ENCODE measurements at places on chromosomes 3 and 15.

DNA sequence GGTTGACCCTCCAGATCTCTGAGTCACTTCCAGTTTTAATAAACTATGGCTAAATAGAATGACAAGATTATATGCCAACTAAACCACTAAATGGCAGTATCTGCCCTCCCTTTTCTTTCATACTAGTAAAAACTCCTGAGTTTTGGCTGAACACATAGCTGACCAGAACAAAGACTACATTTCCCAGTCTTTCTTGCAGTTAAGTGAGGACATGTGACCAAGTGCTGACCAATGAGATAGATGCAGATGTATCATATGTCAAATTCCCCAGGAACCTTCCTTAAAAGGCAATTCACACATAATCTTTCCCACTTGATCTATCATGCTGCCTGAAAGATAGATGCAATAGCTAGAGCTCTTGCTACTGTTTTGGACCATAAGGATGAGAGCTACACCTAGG lies 191.3 kb downstream of the SHOX2 start:
- no peak for DNase-seq

DNA sequence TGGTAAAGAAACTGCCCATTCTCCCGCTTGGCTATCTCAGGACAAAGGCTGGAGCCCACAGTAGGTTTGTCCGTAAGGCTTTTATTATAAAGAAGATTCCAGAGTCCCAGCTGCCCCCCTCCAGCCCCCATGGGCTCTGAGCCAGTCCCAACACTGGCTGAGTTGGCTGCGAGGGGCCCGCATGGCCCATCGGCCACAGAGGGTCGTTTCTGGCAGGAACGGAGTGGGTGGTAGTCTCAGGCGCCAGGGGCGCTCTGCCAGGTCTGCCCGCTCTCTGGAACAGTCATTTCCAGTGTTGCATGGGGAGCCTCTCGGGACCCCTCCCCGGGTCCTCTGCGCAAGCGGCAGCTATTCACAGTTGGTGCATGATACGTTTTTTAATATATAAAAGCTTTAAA lies 12.2 kb downstream of the H1-8 start:
- DNase-seq, result no peak

DNA sequence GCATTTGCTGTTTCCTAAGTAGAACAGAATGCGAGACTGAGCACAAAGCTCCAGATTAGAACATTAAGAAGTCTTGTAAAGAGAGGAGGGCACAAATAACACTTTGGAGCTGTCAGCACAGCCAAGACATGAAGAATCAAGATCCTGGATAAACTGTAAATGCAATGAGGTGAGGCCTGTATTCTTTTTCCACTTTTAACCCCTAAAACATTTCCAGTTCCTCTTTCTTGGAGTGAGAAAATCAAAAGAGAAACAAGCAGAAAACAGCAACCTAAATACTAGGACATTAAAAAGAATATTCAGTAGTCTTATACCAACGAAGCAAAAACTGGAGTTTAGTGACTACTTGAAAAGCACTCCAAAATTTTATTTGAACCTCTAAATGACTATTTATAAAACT lies 204.3 kb downstream of the ZBTB20 start:
- DNase-seq, result no peak

- no peak for DNase-seq
Measured at GRCh38 chr3:57689367-57690053, 3.4 kb downstream of the DENND6A start.

- DNase-seq, result no peak
Measured at GRCh38 chr3:129101370-129102138, 20.1 kb downstream of the RAB43 start.

DNA sequence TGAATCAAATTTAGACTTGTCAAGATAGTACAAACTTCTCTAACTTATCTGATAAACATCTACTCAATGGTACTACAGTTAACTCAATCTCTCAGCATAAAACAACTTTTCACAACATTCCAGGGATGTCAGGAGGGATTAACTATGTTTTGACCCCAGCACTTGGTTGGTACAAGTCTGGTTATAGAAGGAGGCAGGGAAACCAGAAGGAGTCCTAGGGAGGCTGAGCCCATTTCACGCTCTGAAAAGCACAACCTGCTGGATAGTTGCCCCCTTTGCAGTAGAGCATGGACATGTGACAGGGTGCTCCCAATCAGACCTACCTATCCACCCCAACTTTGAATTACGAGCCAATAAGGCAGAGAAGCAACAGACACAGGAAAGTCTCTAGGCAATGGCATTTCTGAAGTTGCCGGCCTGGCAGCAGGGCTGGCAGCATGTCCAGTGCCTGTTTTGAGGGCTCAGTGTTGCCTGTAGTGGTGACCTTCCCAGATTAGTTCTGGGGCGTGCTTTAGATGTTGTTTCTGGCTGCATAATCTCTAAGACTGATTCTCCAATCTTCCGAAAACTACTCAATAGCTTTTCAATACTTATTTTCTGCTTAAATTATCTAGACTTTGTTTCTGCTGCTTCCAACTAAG lies 8.2 kb downstream of the ANKUB1 start:
- DNase-seq, result no peak

- peak; percentile 47 for DNase-seq
Measured at GRCh38 chr3:12663401-12663935, 449 bp downstream of the RAF1 start.

GRCh38 chr3:171309906-171310359 lies 150.3 kb downstream of the TNIK start:
- DNase-seq, result no peak

GRCh38 chr3:62281726-62282125 lies 91.6 kb downstream of the FEZF2 start:
- no peak for DNase-seq

DNA sequence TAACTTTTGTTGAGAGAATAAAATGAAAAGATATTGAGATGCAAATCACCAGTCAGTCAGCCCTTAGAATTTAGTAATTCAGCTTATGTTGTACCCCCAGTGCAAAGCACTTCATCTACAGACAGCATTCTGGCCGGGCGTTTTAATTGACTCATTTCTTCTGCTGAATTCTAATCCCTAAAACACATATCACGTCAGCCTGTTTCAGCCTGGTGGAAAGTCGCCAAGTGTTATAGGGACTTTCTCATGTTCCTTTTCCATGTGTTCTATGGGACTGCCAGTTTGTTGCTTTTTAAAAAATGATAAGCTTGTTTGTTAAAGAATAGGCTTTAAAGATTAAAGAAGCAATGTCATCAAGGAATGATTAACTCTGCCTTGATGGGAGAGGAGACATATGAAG lies 169.7 kb upstream of the BFSP2 start:
- DNase-seq, result no peak

DNA sequence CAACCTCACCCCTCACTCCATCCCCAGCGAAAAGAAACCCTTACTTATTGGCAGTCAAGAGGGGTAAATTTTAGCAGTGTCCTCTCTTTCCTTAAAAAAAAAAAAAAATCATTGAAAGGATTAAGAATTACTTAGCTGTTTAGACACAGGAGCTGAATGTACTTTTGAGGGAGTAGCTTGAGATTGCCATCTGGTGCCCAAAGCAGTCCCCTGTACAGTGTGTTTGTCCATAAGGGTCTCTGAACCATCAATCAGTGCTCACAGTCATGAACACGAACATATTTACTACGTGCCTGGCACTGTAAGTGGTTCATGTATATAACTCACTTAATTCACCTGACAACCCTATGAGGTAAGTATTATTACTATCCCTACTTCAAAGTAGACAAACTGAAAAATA lies 463.5 kb downstream of the RAP2B start:
- no peak for DNase-seq

- DNase-seq, result no peak
Measured at GRCh38 chr3:9253327-9253726, 3.9 kb upstream of the SRGAP3 start.

GRCh38 chr3:50503504-50504342 lies at the start of gene CACNA2D2:
TSS of gene CACNA2D2 (minus strand) at chr3:50503634. CDS start at chr3:50503423, 211 bp downstream.
- DNase-seq, result peak; percentile 91

- DNase-seq, result peak; percentile 3
Measured at GRCh38 chr15:85412956-85413854, 32.8 kb downstream of the AKAP13 start.

DNA sequence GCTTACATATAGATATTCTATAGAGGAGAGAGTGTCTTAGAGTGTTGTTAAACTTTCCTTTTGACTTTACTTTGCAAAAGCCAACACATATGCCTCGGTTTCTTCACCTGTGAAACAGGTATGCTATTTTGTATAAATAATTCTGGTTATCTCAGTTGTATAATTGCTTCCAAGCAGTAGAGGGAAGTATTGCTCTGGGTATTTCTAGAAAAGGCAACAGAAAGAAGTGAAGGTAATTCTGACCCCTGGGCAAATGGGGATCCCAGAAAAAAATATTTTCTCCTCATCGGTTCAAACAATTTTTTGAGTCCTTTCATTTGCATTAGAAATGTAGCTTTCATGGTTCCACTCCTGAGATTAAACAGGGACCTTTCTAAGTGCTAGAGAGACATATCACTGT lies 216.5 kb upstream of the SEMA6D start:
- no peak for DNase-seq

- DNase-seq, result no peak
Measured at GRCh38 chr15:37097144-37097919, 3.0 kb downstream of the MEIS2 start.

DNA sequence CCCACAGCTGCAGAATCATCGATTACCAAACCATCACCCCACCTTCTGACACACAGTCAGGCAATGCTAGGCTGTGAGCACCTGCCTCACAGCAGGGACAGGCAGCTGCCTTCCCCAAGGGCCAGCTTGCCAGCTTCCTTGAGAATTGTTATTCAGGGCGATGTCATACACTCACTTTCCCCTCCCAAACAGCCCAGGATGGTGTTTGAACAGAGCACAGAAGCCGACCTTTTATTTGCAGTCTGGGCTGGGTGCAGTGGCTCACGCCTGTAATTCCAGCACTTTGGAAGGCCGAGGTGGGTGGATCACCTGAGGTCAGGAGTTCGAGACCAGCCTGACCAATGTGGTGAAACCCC lies 84.5 kb upstream of the HERC1 start:
- DNase-seq, result no peak

GRCh38 chr15:62979252-62979651 lies 63.3 kb upstream of the TPM1 start:
- no peak for DNase-seq

GRCh38 chr3:58991026-58991425 lies 58.8 kb downstream of the CFAP20DC start:
- no peak for DNase-seq

- DNase-seq, result no peak
Measured at GRCh38 chr3:63519426-63519825, 133.0 kb upstream of the SNTN start.

GRCh38 chr3:37096288-37096687 lies 78.1 kb downstream of the LRRFIP2 start:
- no peak for DNase-seq

DNA sequence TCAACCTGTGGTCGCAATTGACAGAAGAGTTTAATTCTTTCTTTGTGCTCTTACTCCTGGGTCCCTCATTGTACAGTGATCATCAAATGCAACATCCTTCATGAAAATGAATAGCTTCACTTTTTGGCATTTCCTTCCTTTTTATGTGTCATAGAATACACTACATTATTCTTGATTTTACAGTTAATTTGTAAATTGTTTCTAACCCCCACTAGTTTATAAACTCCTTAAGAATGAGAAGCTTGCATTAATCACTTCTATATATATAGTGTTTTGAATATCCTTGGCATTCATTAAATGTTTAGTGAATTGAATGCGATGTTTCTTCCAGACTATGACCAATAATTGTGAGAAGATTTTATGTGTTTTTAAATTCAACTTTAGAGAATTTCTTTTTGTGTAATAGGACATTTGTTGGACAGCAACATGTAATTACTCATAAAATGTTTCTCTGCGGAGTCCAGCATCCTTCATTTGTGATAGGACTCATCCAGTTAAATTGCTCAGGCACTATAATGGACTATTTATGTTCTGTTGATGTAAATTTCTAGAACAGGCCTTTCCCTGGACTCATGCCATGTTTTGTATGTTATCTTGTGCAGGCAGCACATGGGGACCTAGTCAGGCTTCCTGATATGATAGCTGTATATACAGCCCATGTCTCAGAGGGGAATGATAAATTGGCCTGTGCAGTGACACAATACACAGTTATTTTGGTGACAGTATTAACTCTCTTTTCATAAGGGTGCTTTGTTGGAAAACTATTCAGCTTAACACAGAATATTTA lies 51.3 kb downstream of the MBNL1 start:
- DNase-seq, result no peak

DNA sequence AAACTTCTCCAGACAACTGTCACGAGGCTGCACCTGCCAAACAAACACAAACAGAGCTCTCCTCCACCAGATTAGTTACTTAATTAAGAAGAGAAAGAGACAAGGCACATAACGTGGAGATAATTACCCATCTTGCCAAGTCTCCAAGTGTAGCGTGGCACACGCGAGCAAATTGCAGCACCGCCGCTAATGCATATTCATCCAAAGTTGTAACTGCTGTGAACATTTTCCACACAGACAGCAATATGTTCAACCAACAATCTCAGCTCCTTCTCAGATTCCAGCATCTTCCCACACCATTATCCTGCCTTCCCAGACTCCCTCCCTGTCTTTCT lies 309.6 kb upstream of the TLE3 start:
- no peak for DNase-seq

DNA sequence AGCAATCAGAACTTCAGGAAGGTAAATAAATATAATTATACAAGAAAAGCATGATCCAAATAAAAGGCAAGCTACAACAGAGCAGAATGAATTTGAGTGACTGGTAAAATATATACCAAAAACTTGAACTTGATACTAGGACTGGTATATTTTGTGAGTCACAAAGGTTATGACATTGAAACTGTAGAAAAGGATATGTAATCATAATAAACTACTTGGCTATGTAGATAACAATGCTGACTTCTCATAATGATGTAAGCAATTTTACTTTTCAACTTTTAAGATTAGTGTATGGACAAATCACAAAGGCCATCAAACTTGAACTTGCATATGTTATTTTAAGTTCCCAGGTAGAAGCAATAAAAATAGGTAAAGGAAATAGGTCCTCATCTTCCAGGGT lies 384.5 kb upstream of the NECTIN3 start:
- DNase-seq, result no peak

DNA sequence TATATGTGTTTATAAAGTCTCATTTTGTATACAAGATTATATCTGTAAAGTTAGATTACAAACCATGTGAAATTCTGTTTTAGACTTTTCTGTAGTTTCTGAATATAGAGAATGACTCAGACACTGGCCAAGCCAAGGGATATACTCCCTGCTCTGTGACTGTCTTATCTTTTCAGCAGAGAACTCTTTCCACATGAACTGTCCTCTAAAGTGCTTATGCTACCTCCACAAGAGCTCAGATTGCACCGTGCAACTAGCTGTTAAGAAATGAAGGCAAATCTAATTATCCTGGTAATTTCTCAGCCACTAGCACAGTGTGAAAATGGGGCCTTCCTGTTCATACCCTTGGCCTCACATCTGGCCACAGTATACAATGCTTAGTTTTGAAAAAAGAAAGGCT lies 44.3 kb upstream of the CPNE4 start:
- DNase-seq, result no peak

DNA sequence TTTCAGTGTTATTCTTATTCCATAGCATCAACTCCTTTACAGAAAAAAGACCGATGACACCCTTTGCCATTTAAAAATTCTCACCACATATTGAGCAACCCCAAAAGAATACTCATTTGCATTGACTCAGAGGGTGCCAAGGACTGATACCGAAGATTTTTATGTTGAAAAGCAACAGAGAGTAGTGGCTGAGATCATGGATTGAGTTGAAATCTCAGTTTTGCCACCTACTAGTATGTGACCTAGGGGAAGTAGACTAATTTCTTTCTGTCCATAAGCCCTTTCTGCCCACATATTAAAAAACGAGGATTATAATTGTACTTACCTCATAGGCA lies 313.9 kb upstream of the SATB1 start:
- no peak for DNase-seq
